Ovary (tissue), 10 donors: ENCODE measurements at places on chromosomes 7 and 10. TPM values are rescaled to one million over a fixed set of nuclear protein-coding genes. Genes with fewer than 3 reads are reported as not detected.

INMT gene
- total RNA-seq = 153 TPM

DNA sequence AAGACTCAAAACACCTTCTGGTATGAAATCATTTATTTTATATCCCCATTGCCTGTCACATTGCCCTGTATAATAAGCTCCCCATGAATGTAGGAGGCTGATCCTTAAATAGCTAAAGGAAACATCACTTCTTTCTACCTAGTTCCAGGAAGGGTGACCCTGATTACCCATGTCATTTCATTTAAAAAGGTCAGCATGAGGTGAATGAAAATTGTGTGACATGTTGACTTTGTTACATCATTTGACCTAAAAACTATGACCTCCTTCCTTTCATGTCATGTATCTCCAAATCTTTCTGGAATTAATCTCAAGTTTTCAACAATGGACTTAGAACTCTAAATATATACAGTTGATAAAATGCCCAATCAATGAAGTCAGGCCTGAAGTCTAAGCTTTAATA, 161.5 kb downstream of the AHR start:
- no peaks in the 10 kb centered on the region for H3K4me1 ChIP-seq
- H3K27me3 ChIP-seq = no peaks in the 10 kb centered on the region
- H3K36me3 ChIP-seq = no peaks in the 10 kb centered on the region
- DNase-seq = no peak
- no peak overlapping the region for H3K27ac ChIP-seq

- peaks cover 11% of the 10 kb centered on the region for H3K4me1 ChIP-seq
- no peak overlapping the region for H3K4me3 ChIP-seq
- no peaks in the 10 kb centered on the region for H3K27me3 ChIP-seq
- DNase-seq = no peak
Measured at GRCh38 chr7:94294471-94295131, 100.1 kb upstream of the COL1A2 start.

DNA sequence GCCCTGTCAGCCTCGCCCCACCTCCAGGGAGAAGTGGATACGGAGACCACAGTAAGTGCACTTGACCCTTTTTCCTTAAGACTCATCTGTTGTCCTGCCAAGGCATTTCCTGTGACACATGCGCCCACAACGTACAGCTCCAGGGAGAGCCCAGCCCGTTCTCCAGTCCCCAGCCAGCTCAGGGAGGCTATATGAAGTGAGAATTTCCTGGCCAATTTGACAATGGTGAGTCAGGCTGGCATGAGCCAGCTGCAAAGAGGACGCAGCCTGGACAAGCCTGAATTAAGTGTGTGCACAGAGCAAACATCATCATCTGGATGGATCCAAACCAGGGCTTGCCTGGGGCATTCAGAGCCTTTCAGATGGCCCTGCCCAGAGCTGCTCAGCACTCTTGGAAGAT, 244.8 kb downstream of the KCNMA1 start:
- no peaks in the 10 kb centered on the region for H3K27me3 ChIP-seq
- H3K36me3 ChIP-seq = no peaks in the 10 kb centered on the region
- H3K27ac ChIP-seq = no peak overlapping the region
- peaks cover 12% of the 10 kb centered on the region for H3K4me1 ChIP-seq
- no peak overlapping the region for H3K4me3 ChIP-seq
- no peak for DNase-seq

DNA sequence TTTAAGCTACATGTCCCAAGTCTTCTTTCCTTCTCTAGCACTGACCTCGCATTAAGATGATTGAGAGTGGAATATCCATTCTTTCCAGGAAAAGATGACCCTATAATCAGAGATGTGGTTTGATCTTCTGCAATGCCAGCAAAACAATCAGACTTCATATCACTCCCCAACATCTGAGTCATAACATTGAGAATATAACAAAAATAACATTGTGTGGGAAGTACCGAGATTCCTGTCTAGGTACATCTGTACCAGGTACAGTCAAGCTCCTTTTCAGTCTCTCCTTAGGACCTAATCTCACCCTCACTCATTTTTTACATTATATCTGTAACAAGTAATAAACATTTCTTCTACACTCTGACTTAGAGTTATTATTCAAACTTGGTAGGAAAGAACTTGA, 201.6 kb downstream of the LRRTM3 start:
- H3K4me3 ChIP-seq = no peak overlapping the region
- DNase-seq = no peak
- H3K27ac ChIP-seq = no peak overlapping the region
- no peaks in the 10 kb centered on the region for H3K27me3 ChIP-seq
- H3K36me3 ChIP-seq = no peaks in the 10 kb centered on the region
- H3K4me1 ChIP-seq = no peaks in the 10 kb centered on the region

- no peak for DNase-seq
- H3K4me1 ChIP-seq = no peaks in the 10 kb centered on the region
- no peaks in the 10 kb centered on the region for H3K36me3 ChIP-seq
- no peak overlapping the region for H3K4me3 ChIP-seq
- H3K27ac ChIP-seq = no peak overlapping the region
- H3K27me3 ChIP-seq = no peaks in the 10 kb centered on the region
Measured at GRCh38 chr7:49247759-49248158, 323.4 kb downstream of the CDC14C start.

DNA sequence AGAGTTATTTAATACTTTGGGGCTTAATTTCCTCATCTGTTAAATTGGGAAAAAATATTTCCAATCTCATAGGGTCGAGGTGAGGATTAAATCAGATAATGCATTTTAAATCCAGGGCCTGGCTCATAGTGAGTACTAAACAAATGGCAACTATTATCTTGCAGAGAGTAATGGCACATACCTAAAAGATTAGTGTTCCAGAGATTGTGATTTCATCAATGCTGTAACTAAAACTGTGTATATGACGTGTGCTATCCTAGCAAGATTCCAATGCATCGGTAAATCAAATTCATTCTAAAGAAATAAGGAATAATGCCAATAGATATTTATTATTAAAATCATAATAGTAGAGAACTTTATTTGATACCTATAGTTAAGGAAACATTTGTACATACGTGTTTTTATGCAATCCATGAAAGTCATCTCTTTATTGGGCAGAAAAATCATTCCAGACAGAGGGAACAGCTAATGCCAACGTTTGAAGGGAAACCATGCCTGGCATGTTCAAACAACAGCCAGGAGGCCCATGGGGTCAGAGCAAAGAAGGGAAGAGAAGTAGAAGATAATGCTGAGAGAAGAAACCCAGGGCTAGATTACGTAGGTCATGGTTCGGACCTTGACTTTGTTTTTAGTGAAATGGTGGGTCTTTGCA, 174.8 kb upstream of the AGR3 start:
- H3K36me3 ChIP-seq = no peaks in the 10 kb centered on the region
- DNase-seq = no peak
- H3K4me3 ChIP-seq = no peak overlapping the region
- H3K4me1 ChIP-seq = no peaks in the 10 kb centered on the region

DPYSL4 gene
- total RNA-seq = 3.6 TPM

MNX1 gene
- total RNA-seq = not detected

- no peaks in the 10 kb centered on the region for H3K27me3 ChIP-seq
- no peak overlapping the region for H3K27ac ChIP-seq
- no peak for DNase-seq
Measured at GRCh38 chr7:14720785-14721184, 181.8 kb downstream of the DGKB start.

- H3K4me3 ChIP-seq = no peak overlapping the region
- no peaks in the 10 kb centered on the region for H3K27me3 ChIP-seq
- H3K4me1 ChIP-seq = no peaks in the 10 kb centered on the region
- no peaks in the 10 kb centered on the region for H3K36me3 ChIP-seq
- no peak overlapping the region for H3K27ac ChIP-seq
Measured at GRCh38 chr7:22572937-22573336, 72.9 kb upstream of the STEAP1B start.

- H3K27ac ChIP-seq = no peak overlapping the region
- no peaks in the 10 kb centered on the region for H3K36me3 ChIP-seq
- no peaks in the 10 kb centered on the region for H3K27me3 ChIP-seq
- H3K4me3 ChIP-seq = no peak overlapping the region
- DNase-seq = no peak
Measured at GRCh38 chr10:132369636-132370185, 27.3 kb upstream of the PWWP2B start.

MOGAT3 gene
- total RNA-seq = not detected

GRCh38 chr10:77011874-77012811, 625.5 kb downstream of the KCNMA1 start:
- H3K4me3 ChIP-seq = no peak overlapping the region
- H3K27me3 ChIP-seq = no peaks in the 10 kb centered on the region
- no peak overlapping the region for H3K27ac ChIP-seq
- DNase-seq = no peak
- no peaks in the 10 kb centered on the region for H3K36me3 ChIP-seq

DNA sequence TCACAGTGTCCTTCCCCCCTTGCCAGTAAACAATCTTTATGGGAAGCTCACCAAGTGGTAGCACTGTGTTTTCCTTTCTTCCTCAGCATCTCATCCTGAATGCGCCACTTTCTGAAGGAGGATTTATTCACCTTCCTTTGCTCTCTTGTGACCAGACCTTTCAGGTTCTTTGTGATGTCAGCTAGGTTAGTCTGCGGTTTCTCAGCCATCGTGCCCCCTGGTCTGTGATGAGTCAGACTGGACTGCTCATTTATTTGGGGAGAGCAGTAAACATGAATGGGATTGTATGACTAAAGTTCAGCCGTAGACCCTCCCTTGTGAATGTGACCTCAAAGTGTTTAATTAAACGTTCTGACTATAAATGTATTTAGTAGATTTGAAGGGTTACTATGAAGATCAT, 235.1 kb upstream of the CELF2 start:
- H3K4me3 ChIP-seq = no peak overlapping the region
- H3K36me3 ChIP-seq = no peaks in the 10 kb centered on the region
- H3K4me1 ChIP-seq = no peaks in the 10 kb centered on the region
- no peaks in the 10 kb centered on the region for H3K27me3 ChIP-seq

PAPOLB gene
- total RNA-seq = 0.10 TPM

NRAP gene
- total RNA-seq = not detected

- H3K4me3 ChIP-seq = no peak overlapping the region
- H3K27ac ChIP-seq = no peak overlapping the region
- no peaks in the 10 kb centered on the region for H3K27me3 ChIP-seq
- no peaks in the 10 kb centered on the region for H3K4me1 ChIP-seq
Measured at GRCh38 chr7:141704112-141704511, 2.1 kb upstream of the DENND11 start.

GRCh38 chr10:84818961-84819360, 490.6 kb downstream of the CCSER2 start:
- H3K4me1 ChIP-seq = no peaks in the 10 kb centered on the region
- no peaks in the 10 kb centered on the region for H3K27me3 ChIP-seq
- no peak overlapping the region for H3K4me3 ChIP-seq
- H3K27ac ChIP-seq = no peak overlapping the region
- H3K36me3 ChIP-seq = no peaks in the 10 kb centered on the region

- DNase-seq = no peak
- H3K4me3 ChIP-seq = no peak overlapping the region
- no peaks in the 10 kb centered on the region for H3K36me3 ChIP-seq
- H3K27me3 ChIP-seq = no peaks in the 10 kb centered on the region
- no peak overlapping the region for H3K27ac ChIP-seq
Measured at GRCh38 chr10:88256886-88257285, 326.2 kb downstream of the RNLS start.

DNA sequence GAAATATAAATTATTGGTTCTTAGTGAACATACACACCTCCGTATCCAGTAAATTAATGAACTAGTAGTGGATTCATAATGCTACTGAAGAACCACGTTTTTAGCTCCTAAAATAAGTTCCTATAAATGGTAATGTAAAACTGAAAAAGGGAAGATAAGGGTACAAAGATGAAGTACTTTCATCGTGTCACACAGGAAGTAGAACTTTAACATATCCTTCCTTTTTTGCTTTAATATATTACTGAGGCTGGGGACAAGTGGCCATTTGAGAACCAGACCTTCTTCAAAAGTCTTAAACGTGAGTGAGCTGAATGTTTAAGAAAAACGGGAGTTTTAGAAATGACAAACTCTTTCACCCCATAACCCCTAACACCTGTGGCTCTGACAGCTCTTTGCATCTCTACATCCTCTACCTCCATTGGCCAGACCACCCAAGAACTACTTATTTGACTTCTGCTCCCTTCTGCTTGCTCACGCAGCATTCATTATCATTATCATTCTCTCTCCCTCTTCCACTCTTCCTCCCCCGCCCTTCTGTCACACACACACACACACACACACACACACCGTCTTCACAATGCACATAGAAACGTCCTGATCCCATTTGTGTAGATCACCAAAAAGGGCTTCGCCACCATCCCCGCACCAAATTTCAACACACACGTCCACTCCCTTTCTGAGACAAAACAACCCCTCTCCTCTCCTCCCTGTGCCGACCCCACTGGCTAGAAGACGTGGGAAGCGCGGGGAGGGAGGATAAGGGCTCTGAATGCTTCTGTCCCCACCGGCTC, 677 bp downstream of the SKAP2 start:
- no peaks in the 10 kb centered on the region for H3K4me1 ChIP-seq
- H3K4me3 ChIP-seq = peak overlapping the region; percentile 79
- H3K27me3 ChIP-seq = no peaks in the 10 kb centered on the region
- no peaks in the 10 kb centered on the region for H3K36me3 ChIP-seq
- peak overlapping the region; percentile 57 for H3K27ac ChIP-seq

DNA sequence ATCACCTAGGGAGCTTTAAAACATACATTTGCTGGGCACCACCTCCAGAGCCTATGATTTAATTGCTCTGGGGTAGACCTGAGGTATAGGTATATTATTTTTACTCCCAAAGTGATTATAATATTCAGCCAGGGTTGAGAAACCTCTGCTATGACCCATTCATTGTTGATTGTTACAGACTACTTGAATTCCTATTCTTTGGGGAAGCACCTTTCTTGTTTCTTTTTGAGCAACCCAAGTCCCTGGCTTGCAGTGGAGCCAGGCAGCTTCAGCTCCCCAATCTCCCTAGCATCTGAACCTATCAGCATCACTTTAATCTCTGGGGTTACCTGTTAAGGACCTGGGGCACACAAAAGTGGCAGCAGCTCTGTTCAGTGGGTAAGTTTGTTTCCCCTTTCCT, 8.6 kb downstream of the PRKG1 start:
- H3K4me3 ChIP-seq = no peak overlapping the region
- H3K27ac ChIP-seq = no peak overlapping the region
- no peaks in the 10 kb centered on the region for H3K4me1 ChIP-seq
- H3K36me3 ChIP-seq = no peaks in the 10 kb centered on the region
- no peaks in the 10 kb centered on the region for H3K27me3 ChIP-seq

GRCh38 chr10:88792661-88793060, 9.9 kb upstream of the LIPM start:
- no peaks in the 10 kb centered on the region for H3K27me3 ChIP-seq
- H3K4me3 ChIP-seq = no peak overlapping the region
- no peak overlapping the region for H3K27ac ChIP-seq
- no peak for DNase-seq
- no peaks in the 10 kb centered on the region for H3K4me1 ChIP-seq

DNA sequence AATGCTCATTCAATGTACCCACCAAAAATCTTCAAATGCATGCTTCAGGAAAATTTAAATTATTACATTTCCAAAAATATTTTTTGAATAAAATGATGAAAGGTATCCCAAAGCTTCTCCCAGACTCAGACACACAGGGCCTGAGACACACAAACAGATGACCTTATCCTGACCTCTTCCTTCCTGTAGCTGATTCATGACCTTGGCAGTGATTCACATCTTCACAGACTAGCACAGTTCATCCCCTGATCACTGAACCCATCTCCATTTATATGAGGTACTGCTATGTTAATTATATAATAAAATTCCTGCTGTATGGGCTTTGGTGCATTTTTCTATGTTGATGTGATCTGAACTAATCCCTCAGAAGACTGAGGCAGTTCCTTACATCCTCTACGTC, 265.0 kb upstream of the GLI3 start:
- no peaks in the 10 kb centered on the region for H3K4me1 ChIP-seq
- no peaks in the 10 kb centered on the region for H3K27me3 ChIP-seq
- no peak overlapping the region for H3K27ac ChIP-seq
- no peak overlapping the region for H3K4me3 ChIP-seq
- no peaks in the 10 kb centered on the region for H3K36me3 ChIP-seq

- H3K4me1 ChIP-seq = peaks cover 5% of the 10 kb centered on the region
- H3K36me3 ChIP-seq = no peaks in the 10 kb centered on the region
- H3K27me3 ChIP-seq = no peaks in the 10 kb centered on the region
- H3K27ac ChIP-seq = no peak overlapping the region
Measured at GRCh38 chr7:108078211-108078673, 51.9 kb downstream of the LAMB4 start.
